ENCODE measurements at places on chromosomes 11 and 22.
A peak's percentile ranks its signal among the peaks of the same experiment; 100 is the strongest.

DNA sequence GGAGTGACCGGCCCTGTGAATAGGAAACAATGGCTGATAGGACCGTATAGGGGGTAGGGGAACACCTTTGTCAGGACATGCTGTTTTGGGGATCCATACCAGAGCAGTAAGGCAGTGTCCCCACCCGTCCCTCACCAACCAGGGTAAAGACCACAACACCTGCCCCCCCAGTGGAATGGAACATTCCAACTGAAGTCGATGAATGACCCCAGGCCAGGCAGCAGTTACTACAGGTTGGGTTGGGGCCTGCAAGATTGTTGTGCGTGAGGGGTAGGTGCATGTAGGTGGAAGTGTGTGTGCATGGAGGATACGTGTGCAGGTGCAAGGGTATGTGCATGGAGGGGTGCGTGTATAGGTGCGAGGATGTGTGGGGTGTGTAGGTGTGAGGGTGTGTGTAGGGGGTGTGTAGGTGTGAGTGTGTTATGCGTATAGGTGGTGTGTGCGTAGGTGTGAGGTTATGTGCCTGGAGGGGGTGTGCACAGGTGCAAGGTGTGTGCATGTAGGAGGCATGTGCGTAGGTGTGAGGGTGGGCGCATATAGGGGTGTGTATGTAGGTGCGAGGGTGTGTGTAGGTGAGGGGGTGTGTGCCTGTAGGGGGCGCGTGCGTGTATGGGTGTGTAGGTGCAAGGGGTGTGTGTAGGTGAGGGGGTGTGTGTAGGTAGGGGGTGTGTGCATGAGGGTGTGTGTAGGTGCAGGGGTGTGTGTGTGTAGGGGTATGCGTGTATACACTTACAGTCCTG, 32.9 kb downstream of the PISD start:
- DNase-seq = no peak

DNA sequence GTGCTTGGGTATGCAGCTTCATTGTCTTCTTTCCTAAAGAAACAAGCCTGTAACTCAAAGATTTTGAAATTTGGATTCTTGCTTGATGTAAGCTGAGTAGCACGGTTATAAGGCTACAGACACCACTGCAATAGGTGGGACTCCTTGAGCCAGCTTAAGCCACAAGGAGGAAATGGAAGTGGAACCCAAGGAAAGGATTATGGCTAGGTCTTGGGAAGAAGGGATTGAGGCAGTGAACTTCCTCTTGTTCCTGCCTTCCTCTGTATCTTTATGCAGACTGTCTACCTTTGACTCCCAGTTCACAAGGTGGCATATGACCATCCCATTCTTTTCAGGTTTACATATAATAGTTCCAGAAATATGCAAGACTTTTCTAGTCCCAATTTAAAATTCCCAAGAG, 72.3 kb downstream of the BDNF start:
- no peak for DNase-seq

GRCh38 chr11:17164361-17165246, 43.2 kb downstream of the PIK3C2A start:
- no peak for DNase-seq

GRCh38 chr11:129997513-129997912, 5.1 kb downstream of the PRDM10 start:
- no peak for DNase-seq

GRCh38 chr22:18078329-18079041, 695 bp downstream of the PEX26 start:
- peak; percentile 12 for DNase-seq

- DNase-seq = peak; percentile 23
Observed at GRCh38 chr11:60905551-60906113, 753 bp downstream of the PRPF19 start.

- no peak for DNase-seq
Observed at GRCh38 chr11:59267196-59267595, 54.5 kb upstream of the MPEG1 start.

DNA sequence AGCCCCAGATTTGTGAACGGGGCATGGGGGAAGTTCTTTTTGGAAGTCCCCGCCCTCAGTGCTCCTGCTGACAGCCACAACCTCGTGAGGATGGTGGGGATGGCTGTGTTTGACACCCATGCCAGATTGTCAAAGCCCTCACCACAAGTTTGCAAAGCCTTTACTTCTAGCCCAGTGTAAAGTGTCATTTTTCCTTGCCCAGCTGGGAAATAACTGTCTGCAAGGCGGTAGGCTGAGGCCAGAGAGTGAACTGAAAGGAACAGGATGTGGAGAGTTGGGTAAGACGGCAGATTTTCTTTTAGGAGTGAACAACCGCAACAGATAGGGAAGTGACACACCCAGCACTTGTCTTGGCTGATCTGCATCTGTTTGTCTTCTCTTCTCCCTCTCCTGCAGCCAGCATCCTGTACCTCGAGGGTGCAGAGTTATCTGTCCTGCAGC, 13.6 kb downstream of the IL17RA start:
- peak; percentile 49 for DNase-seq

DNA sequence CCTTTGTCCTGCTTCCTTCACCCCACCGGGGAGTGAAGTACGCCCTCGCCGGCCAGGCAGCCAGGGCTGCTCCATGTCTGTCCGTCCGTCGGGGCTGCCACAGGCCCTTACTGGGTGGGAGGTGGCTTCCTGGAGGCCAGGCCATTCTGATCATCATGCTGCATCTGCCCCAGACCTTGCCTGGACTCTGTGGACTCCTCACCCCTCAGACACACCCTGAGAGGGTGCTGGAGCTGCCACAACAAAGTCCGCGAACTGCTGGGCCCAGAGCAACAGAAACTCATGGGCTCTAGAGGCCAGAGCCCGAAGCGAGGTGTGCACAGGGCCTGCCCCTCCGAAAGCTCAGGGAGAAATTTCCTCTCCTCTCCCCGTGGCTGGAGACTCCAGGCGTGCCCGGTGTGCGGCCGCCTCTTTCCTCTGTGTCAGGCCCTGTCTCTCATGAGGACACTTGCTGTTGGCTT, 124.2 kb downstream of the KCNQ1OT1 start:
- no peak for DNase-seq

DNA sequence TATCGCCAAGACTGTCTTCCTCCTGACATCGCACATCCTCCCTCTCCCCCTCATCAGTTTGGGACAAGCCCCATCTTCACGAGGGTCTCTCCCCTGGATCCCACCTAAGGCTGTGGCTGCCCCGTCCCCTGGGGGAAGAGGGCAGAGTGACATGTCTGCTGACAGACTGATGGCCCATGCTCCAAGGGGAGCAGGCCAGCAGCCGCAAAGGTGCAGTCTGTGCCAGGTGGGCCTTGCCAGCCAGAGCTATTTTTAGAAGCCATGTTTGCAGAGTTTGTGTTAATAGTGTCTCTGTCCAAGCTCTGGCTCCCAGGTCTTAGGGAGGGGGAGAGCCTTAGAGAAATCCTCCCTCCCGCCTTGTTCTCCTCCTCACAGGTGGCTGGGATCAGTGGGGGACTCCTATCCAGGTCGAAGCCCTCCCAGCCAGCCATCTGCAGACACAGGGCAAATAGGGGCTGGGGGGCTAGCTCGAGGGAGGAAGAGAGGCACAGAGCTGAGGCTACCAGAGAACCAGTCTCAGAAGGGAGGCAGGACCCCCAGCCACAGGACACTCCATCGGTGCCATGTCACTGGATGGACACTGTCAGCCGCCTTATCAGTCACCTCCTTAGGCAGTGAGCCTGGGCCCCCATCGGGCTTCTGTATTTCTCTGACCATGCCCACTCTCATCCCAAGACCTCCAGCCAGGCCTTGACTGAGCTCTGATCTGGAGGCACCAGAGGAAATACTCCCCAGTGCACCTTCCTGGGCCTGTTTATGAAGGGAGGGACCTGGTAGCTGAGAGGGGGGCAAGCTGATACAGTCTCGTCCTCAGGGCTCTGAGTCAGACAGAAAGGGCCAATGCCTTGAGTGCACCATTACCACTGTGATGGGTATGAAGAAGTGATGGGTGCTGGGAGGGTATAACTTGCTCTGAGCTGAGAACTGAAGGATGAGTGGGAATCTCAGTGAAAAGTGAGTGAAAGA, 49.3 kb downstream of the CHRDL2 start:
- DNase-seq = no peak

GRCh38 chr11:131762346-131763110, 392.1 kb downstream of the NTM start:
- no peak for DNase-seq

DNA sequence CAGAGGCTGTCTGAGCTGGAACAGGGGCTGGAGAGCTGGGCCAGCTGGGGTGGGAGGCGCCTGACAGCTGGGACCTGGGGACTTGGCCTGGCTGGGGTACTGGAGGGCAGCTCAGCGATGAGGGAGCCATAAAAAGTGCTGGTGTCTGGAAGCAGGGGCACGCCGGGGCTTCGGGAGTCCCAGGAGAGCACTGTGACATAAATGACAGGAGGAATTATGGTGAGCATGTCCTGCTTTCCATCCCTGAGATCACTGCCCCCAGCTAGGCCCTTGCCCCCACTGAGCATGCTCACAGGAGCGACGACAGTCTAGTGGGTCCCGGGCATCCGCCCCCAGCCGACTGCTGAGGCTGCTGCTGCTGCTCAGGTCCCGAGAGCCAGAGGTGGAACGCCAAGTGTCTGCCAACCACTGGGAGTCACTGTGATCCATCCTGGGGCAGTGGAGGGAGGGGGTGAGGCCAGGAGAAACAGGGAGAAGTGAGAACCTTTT, 6.2 kb downstream of the ROBO4 start:
- DNase-seq = no peak

- DNase-seq = no peak
Observed at GRCh38 chr11:74540270-74540669, 46.7 kb upstream of the LIPT2 start.

GRCh38 chr11:65357856-65358356, 3.4 kb downstream of the TIGD3 start:
- no peak for DNase-seq

DNA sequence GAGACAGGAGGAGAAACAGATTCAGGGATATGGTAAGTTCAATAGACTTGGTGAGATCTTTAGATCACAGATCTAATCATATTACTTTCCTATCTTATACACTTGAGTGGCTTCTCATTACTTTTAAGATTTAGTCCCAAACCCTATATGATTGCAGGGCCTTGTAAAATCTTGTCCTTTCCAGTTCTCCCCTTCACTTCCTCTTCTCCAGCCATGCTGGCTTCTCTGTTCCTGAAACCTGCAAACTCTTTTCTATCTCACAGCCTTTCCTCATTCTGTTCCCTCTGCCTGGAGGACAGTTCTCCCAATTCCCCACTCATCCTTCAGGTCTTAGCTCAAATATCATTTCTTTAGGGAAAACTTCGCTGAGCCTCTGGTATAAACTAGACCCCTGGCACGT, 65.9 kb upstream of the BIRC3 start:
- DNase-seq = no peak

DNA sequence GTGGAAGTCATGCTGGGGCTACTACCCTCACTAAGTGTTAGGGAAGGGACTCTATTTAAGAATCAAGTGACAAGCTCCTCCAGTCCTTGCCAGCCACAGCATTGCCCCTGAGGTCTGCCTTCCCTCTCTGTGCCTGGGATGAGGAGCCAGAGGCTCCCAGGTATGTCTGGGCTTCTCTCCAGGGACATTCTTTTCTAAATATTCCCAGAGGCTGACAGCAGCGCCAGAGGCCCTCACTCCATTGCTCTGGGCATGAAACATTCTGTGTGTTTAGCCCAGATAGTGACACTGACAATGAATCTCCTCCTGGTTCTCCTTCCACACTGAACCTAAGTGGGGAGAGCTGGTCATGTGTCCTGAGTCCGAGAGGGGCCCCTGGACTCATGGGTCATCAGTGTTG, 2.2 kb downstream of the OR51E1 start:
- no peak for DNase-seq

DNA sequence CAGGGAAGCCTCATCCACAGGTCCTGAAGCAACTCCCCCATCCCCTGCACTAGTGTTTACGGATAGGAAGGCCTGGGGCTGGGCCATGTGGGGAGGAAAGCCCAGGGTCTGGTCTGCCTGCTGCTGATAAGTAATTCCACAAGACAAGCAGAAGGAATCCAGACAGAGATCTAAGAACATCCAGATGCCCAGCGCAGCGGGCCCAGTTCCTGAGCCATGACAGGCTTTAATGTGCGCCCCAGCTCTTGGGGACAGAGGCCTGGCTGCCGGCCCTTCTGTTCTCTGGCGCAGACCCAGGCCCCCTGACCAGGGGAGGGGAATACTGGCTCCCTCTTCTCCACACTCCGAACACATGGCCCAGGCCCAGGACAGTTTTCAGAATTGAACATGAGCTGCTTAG, 28.8 kb upstream of the ETS1 start:
- DNase-seq = no peak

- DNase-seq = peak; percentile 70
Observed at GRCh38 chr11:61429346-61429690, 457 bp downstream of the CPSF7 start.

GRCh38 chr11:69859275-69859934, 40.2 kb upstream of the FGF3 start:
- DNase-seq = no peak

DNA sequence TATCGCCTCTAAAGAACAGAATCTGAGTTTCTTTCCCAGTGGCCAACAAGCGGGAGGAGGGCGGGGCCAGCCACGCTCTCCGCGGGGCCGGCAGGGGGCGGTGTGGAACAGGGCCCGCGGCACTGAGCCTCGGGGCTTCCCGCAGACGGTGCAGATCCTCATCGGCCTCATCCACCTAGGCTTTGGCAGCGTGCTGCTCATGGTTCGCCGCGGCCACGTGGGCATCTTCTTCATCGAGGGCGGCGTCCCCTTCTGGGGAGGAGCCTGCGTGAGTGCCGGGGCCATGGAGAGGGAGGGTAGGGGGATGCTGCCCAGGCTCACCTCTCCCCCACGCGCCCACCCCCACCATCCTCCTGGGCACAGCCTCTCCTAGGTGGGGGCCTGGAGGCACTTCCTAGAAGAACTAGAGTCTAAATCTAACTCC, 10.7 kb downstream of the MS4A15 start:
- no peak for DNase-seq

- DNase-seq = no peak
Observed at GRCh38 chr11:34464591-34465051, 25.9 kb downstream of the CAT start.

- DNase-seq = no peak
Observed at GRCh38 chr22:44646668-44647067, 55.3 kb upstream of the PRR5 start.

- DNase-seq = no peak
Observed at GRCh38 chr22:40204321-40205116, 26.8 kb downstream of the TNRC6B start.

- DNase-seq = no peak
Observed at GRCh38 chr22:22362311-22362710, 117.7 kb downstream of the VPREB1 start.

DNA sequence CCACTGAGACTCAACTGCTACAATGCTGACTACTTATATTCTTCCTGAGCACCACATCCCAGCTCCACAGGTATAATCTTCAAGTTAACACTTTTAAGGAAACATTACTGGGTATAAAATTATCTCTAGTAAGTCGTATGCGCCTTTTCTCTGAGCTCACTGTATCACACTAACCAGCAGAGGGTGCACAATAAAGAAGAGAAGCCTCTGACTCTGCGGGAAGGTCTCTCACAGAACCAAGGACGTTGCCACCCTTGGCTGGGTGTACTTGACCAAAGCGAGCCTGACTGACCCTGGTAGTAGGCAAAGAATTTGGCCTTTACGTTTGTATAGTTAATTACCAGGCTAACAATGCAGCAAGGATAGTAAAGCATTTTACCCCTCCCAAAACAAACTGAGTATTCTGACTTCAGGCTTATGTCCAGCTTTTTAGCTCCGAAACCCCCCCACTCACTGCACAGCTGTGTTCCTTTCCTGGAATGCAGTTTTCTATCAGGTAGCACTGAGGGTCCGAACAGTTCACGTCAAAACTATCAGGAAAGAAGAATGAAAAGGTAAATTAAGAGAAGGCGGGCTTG, at the start of gene BTBD18:
BTBD18 (minus strand) TSS at position 144 of the 578 bp plus-strand sequence. CDS start 631 bp downstream, outside the sequence.
- no peak for DNase-seq
